ENCODE measurements at places on chromosomes 4 and X. TPM values are rescaled to one million over a fixed set of nuclear protein-coding genes. Genes with fewer than 3 reads are reported as not detected.

Gene MGARP
- not detected for total RNA-seq

Gene ZNF157
- 0.67 TPM for total RNA-seq

Gene ACTRT1
- total RNA-seq, result not detected

Gene KIAA1210
- not detected for total RNA-seq
